Posterior vena cava (tissue), 2 donors: ENCODE measurements at places on chromosomes 7 and 10.

GRCh38 chr10:14953424-14954000 is 384 bp downstream of the DCLRE1C start:
- peak; percentile 90 for DNase-seq

- DNase-seq = no peak
Measured at GRCh38 chr10:31100662-31101061, 69.0 kb upstream of the ZNF438 start.

GRCh38 chr7:66255534-66256100 is 50.5 kb downstream of the TPST1 start:
- no peak for DNase-seq

DNA sequence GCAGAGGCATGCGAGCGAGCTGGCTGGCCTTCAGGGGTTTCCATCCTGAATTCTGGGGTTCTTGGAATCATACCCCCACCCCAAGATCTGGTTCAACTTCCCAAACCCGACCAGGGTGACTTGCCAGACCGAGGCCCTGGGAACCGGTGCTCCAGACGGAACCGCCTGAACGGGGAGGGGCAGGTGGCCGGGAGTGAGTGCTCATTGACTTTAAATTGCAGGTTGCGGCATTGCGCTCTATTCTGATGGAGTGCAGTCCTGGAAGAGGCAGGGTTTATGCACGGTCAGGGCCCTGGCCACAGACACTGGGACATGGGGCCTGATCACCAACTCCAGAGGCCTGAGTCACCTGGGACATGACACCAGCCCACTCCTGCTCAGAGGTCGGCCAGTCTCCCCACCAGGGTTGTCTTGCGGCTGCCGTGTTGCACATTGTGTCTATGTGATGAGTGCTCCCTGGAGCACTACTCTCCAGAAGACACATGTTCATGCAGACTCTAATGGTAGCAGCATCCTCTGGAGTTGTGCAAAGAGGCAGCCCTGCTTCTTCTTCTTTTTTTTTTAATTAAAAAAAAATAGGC is 5.8 kb upstream of the DDIT4 start:
- no peak for DNase-seq

- DNase-seq = no peak
Measured at GRCh38 chr7:141369422-141369821, 181.8 kb upstream of the AGK start.

GRCh38 chr7:80466636-80467035 is 45.2 kb downstream of the GNAT3 start:
- DNase-seq = no peak

GRCh38 chr7:151897951-151898686 is 21.2 kb upstream of the PRKAG2 start:
- peak; percentile 58 for DNase-seq
